ENCODE measurements at places on chromosomes 7 and 10.

DNA sequence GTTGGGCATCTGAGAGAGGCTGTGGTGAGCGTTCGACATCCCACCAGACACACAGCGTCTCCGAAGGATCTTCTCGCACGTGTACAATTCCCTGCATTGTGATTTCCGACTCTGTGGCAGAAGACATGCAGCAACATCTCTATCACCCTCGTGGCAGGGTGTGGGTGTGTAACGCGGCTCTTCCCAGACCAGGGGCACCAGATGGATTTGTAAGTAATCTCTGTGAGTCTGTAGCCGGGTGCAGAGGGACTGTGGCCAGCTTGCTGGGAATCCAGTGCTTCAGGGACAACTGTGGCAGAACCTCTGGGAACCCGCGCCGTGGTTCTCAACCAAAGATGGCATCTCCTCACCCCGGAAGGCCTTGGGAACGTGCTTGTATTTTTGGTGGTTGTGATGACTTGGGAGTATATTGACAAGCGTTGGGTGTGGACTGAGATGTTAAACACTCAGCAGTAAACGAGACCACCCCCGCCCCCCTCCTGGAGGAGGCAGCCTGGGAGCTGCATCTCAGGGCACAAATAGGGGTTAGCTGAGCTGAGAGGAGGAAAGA, 21.2 kb downstream of the FOXL3 start:
- no peak for DNase-seq

DNA sequence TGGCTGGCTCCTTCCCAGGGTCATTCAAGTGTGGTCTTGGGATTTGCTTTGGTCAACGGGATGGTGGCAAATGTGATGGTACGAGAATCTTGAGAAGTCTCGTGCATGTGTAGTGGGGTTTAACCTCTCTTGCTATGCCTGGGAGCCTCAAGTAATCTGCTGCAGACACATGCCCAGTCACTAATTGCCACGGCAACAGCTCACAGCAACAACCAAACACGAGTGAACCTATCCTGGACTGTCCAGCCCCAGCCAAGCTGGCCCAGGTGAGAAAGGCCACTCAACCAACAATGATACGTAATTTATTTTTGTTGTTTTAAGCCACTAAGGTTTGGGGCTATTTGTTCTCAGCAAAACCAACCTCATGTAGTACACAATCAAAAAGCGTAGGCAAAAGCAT, 38.1 kb upstream of the DDC start:
- no peak for DNase-seq

GRCh38 chr7:44469461-44470134, 20.9 kb downstream of the NUDCD3 start:
- no peak for DNase-seq

GRCh38 chr7:1558181-1558811, 2.3 kb upstream of the TMEM184A start:
- DNase-seq = peak; percentile 58

DNA sequence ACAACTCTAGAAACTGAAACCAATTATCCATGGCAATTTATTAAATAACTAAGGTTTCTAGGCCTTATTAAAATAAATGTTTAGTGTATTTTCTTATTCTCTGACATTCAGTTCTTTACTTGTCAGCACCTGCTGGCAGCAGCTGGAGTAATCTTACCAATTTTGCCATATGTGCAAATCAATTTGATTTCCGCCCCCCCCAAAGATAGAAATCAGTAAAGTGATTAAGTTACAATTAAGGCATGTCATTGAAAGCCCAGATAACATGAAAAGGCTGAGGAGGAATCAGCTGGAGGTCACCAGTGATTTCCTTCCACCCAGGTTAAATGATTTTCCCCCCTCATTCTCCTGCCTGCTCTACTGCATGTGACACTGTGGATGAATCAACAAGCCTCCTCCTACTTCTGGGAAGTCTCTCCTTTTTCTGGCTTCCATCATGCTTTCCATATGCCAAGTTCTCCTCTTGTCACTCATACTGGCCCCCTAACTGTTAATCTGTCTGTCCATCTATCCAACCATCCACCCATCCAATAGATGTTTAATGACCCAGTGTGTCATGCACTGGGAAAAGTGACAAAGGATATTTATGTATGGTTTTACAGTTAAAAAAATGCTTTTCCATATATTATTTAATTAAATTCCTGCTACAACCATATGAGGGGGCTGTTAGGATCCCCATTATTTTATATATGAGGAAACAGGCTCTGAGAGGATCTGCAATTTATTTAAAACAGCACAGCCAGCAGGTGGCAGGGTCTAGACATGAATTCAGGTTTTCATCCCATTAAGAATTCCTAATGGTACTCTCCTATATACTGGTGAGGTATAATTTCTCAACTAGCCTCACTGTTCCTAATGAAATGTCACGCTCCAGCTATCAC, 116.5 kb downstream of the ATXN7L1 start:
- DNase-seq = no peak

DNA sequence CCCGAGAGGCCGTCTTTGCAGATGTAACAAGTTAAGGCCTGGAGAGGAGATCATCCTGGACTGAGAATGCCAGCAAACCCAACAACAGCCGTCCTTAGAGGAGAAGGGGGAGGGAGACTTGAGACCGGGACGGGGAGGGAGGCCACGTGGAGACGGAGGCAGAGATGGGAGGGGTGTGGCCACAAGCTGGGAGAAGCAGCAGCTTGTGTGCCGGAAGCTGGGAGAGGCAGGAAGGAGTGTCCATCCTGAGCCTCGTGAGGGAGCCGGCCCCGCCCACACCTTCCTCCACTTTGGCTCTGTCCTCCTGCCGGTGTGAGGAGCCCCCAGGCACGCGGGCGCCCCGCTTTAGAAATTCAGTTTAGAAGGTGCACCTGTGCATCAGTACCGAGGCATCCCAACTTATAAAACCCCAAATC, 95.7 kb downstream of the DNAJB6 start:
- peak; percentile 14 for DNase-seq

- no peak for DNase-seq
These were observed 68.0 kb downstream of the THNSL1 start for GRCh38 chr10:25084447-25084846.

DNA sequence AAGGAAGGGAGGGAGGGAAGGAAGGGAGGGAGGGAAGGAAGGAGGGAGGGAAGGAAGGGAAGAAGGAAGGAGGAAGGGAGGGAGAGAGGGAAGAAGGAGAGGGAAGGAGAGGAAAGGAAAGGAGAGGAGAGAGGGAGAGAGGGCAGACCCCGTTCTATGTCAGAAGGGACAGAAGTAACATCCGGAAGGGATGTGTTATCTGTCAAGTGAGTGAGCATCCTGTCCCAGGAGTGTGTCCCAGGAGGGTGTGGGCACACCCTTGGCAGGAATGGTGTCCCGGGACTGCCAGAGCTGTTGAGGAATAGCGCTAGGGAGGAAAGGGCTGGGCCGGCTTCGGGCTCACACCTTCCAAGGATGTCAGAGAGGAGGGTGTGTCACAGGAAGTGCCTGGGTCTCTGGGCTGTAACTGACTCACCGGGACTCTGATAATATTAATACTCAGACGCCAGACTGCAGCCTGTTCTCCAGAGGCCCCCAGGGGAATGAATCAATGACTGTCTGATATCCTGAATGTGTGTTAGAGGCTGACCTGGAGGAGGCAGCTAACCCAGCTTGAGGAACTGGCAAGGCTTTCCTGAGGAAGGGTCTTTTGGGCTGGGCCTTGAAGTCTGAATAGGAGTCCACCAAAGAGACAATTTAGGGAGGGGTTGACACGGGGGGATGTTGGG, 125.6 kb upstream of the TNRC18 start:
- no peak for DNase-seq

- DNase-seq = no peak
These were observed 230.8 kb downstream of the FOXP2 start for GRCh38 chr7:114645451-114645850.

DNA sequence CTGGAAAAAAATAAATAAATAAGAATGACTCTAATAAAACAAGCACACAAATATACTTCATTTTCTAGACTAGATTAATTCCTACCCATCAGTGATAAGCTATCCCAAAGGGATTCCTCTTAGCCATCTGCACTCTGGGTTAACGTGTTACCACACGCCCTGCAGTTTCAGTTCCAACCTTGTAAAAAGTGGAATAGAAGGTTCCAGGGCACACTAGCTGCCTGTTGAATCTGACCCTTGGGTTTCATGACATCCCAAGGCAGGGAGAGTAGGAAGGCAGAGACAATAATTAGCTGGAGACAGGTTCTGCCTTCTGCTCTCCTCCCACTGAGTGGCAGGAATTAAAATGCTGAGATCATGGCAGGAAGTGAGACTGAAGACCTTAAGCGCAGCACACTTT, 33.5 kb downstream of the SLC37A3 start:
- DNase-seq = no peak

- DNase-seq = no peak
These were observed 15.8 kb downstream of the GTPBP4 start for GRCh38 chr10:1003884-1004670.

GRCh38 chr7:120876922-120877321, 19.0 kb upstream of the TSPAN12 start:
- no peak for DNase-seq

GRCh38 chr7:130420943-130421578, 19.8 kb downstream of the CEP41 start:
- no peak for DNase-seq

DNA sequence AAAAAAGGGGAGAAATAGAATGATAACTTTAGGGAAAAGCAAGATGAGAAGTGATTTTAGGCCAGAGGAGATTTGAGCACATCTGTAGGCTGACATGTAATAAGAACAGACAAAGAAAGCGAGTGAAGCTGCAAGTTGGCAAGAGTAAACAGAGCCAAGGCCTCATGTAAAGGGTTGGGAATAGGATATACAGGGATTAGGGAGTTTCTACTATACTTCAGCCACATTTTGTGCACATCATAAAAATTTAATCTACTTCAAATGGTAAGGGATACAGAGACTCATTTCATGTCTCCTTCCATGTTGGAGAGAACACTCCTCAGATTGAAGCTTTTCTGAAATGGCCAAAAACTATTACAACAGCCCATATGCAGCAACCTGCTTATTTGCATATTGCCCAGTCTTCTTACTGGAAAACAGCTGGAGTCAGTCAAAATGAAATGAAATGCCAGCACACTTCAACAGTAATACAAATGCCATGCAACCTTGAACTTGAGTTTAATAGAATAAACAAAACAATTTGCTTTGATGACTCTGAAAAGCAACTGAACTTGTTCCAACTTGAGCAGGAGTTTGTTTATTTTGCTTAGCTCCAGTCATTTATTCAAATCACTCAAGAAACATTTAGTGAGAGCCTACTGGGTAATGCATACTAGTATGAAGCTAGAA, 49.9 kb downstream of the NRCAM start:
- DNase-seq = no peak

DNA sequence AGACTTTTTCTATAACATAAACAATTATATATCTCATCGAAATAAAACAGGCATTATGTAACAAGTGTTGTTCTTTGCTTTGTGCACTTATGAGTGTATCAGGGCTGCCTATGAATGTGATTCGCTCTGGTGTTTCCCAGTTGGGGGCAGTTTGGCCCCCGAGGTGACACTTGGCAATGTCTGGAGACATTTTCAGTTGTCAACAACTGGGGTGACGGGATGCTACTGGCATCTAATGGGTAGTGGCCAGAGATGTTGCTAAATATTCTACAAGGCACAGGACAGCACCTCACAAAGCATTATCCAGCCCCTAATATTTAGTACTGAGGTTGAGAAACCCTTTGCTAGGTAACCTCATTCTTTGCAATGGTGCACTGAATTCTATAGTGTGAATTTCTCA, 83.3 kb downstream of the PLCE1 start:
- no peak for DNase-seq

DNA sequence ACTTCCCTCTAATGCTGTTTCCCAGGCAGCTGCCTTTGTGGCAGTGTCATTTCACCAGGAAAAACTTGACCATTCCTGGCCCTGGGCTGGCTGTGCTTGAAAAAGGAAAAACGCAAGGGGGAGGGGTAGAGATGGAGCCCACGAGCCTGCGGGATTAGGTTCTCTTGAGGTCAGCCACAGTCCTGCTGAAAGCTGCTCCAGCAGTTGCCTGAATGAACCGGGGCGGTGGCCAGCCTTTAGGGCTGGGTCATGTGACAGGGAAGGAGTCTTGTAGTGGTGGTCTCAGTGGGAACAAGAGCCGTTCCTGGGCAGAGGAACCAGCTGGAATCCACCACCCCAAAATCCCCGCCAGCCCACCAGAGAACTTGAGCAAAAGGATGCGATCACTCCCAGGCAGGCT, 51.2 kb upstream of the LRRC4 start:
- DNase-seq = no peak

GRCh38 chr7:95925236-95925635, 152.9 kb downstream of the DYNC1I1 start:
- no peak for DNase-seq
